Activated CD8-positive, alpha-beta memory T cell treated with anti-CD3 and anti-CD28 coated beads, Interleukin-2, amount 10 ng/mL, durations not matched to agents 7 days and 5 days (primary cell): ENCODE measurements at places on chromosomes 11 and 22.
A peak's percentile ranks its signal among the peaks of the same experiment; 100 is the strongest.

GRCh38 chr11:73358071-73358470, 18.1 kb upstream of the RELT start:
- H3K27me3 ChIP-seq = no peaks in the 10 kb centered on the region
- H3K27ac ChIP-seq = no peak overlapping the region

GRCh38 chr11:46588131-46588530, 5.7 kb downstream of the AMBRA1 start:
- H3K4me3 ChIP-seq = no peak overlapping the region
- H3K36me3 ChIP-seq = peaks cover 17% of the 10 kb centered on the region
- H3K4me1 ChIP-seq = peaks cover 30% of the 10 kb centered on the region

DNA sequence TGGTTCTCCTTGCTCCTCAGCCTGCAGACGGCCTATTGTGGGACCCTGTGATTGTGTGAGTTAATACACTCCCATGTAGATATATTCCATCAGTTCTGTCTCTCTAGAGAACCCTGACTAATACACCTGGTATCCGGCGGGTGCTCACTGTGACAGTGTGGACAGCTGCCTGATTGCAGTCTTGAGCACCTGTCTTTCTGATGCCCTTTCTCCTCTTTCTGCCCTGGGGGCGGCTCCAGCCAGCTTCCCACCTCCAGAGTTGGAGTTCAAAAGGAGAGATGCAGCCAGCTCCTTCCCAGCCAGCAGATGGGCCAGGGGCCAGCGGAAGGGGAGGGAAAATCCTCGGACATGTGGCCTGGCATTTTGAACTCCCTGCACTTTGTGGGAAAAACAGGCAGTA, 15.0 kb downstream of the SMIM38 start:
- H3K27me3 ChIP-seq = no peaks in the 10 kb centered on the region
- H3K4me3 ChIP-seq = no peak overlapping the region
- H3K27ac ChIP-seq = no peak overlapping the region
- no peaks in the 10 kb centered on the region for H3K36me3 ChIP-seq
- H3K4me1 ChIP-seq = peaks cover 15% of the 10 kb centered on the region
- no peak for DNase-seq

GRCh38 chr11:105878510-105878909, 143.5 kb downstream of the MSANTD4 start:
- no peak overlapping the region for H3K27ac ChIP-seq
- H3K4me3 ChIP-seq = no peak overlapping the region
- DNase-seq = no peak
- H3K4me1 ChIP-seq = no peaks in the 10 kb centered on the region
- H3K27me3 ChIP-seq = no peaks in the 10 kb centered on the region
- H3K36me3 ChIP-seq = no peaks in the 10 kb centered on the region

DNA sequence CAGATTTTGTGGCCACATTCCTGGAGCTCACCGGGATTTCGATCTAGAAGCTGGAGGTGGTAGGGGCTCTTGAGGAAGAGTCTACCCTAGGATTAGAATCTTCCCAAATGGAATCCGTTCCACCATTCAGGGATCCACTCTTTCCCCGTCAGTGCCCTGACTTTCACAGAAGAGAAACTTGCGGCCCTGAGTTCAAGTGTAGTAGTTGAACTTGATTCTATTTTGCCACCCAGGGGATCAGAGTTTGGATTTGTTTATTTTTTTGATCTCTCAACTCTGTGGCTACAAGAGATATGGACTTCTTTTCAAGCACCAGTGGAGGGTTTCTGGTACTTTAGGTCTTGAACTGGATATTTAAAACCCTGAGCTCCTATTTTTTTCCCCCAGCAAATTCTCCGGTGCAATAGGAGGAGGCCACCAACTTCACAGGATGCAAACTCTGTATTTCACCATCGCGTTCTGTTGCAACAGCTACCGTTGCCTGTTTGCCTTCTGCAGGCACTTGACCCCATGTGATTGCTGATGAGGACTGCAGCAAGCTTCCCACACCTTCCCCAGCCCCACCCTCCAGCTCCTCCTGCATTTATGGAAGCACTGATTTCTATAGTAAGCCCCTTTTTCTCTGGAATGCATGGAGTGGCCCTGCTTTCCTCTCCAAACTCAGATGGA, 14.8 kb upstream of the MRGPRF start:
- DNase-seq = no peak
- H3K36me3 ChIP-seq = no peaks in the 10 kb centered on the region
- no peak overlapping the region for H3K4me3 ChIP-seq
- H3K4me1 ChIP-seq = no peaks in the 10 kb centered on the region
- no peak overlapping the region for H3K27ac ChIP-seq

- DNase-seq = no peak
- H3K27me3 ChIP-seq = no peaks in the 10 kb centered on the region
- H3K36me3 ChIP-seq = peaks cover 11% of the 10 kb centered on the region
- peak overlapping the region; percentile 91 for H3K27ac ChIP-seq
- peaks cover 49% of the 10 kb centered on the region for H3K4me1 ChIP-seq
Measured at GRCh38 chr11:57713835-57714234, 1.4 kb downstream of the TMX2 start.

DNA sequence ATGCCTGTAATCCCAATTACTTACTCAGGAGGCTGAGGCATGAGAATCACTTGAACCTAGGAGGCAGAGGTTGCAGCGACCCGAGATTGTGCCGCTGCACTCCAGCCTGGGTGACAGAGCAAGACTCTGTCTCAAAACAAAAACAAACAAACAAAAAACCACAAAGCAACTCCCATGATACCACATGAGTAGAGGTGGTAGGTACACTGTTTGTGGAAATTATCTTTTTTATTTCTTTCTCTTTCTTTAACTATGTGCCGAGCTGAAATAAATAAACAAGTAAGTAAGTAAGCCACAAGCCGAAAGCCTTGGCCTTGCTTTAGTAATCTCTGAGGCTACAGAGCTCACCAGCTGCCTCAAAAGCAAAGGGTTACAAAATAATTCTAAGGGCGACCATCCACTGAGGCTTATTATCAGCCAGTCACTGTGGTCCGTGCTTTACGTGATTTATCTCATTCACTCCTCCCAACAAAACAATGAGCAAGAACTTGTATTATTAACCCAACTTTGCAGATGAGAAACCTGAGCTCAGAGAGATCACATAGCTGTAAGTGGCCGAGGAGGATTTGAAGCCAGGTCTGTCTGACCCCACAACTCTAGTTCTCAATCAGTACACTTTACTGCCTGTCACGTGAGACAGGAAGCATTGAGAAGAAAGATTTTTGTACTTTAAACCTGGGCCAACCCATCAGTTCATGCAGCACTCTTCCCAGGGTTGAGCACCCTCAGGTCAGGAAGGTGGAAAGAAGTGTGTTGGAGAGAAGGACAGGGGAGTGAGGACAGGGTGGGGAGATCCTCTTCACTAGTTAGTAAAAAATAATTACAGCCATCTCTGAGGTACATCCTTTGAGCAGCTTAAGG, 69.8 kb upstream of the MTMR2 start:
- H3K4me1 ChIP-seq = peaks cover 8% of the 10 kb centered on the region
- H3K36me3 ChIP-seq = peaks cover 8% of the 10 kb centered on the region
- DNase-seq = no peak
- no peak overlapping the region for H3K27ac ChIP-seq

DNA sequence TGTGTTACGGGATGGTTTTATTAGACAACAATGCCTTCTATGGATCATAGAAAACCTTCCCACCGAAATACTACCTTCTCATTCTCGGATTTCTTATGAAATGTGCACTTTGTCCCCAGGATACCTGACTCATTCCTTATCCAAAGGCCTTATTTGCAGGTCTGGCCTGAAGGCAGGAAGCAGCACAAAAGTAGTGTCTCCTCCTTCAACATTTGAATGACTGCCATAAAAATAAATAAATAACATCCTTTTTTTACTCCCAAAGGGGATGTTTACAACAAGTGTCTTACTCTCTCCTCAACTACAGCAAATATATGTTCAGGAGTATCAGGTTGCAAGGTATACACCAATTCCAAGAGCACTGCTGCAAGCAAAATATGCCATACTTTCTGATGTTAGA, 41.6 kb upstream of the PAK1 start:
- H3K36me3 ChIP-seq = no peaks in the 10 kb centered on the region
- no peak for DNase-seq
- peaks cover 21% of the 10 kb centered on the region for H3K27me3 ChIP-seq
- H3K4me3 ChIP-seq = no peak overlapping the region
- no peak overlapping the region for H3K27ac ChIP-seq
- no peaks in the 10 kb centered on the region for H3K4me1 ChIP-seq

- H3K4me3 ChIP-seq = no peak overlapping the region
- no peaks in the 10 kb centered on the region for H3K4me1 ChIP-seq
- DNase-seq = no peak
- no peaks in the 10 kb centered on the region for H3K36me3 ChIP-seq
Measured at GRCh38 chr11:70433966-70434812, 35.9 kb downstream of the CTTN start.

GRCh38 chr11:7577291-7578190, 63.7 kb downstream of the PPFIBP2 start:
- peaks cover 5% of the 10 kb centered on the region for H3K27me3 ChIP-seq
- H3K27ac ChIP-seq = peak overlapping the region; percentile 77
- peaks cover 42% of the 10 kb centered on the region for H3K4me1 ChIP-seq
- DNase-seq = peak; percentile 43
- no peaks in the 10 kb centered on the region for H3K36me3 ChIP-seq
- H3K4me3 ChIP-seq = peak overlapping the region; percentile 38

DNA sequence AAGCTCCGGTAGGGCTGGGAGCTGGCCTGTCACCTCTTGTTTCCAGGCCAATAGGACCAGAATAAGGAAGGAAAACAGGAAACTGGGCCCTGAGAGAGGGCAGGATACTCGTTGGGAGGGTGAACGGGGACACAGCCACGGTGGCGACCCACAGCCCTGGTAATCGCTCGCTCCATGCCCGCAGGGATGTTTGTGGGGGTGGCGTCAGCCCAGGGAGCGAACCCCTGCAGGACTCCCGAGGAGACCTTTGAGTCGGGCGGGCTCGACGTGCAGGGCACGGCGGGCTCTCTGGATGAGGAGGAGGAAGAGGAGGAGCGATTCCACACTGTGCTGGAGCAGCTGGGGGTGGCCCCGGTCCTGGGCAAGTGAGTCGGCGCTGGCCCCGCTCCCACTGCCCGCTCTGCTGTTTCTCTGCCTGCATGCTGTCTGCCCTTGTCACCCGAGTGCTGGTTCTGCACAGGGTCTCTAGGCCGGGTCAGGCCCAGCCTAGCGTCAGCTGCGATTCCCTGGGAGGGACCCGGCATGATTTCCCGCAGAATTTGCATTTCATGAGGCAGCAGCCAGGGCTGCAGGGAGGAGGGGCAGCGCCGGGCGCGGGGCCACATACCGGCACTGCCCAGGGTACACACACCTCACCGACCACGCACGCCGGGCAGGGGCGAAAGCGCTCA, 1.6 kb downstream of the CRACR2B start:
- H3K4me1 ChIP-seq = peaks cover 39% of the 10 kb centered on the region
- no peak overlapping the region for H3K4me3 ChIP-seq
- no peaks in the 10 kb centered on the region for H3K36me3 ChIP-seq
- peaks cover 42% of the 10 kb centered on the region for H3K27me3 ChIP-seq
- no peak overlapping the region for H3K27ac ChIP-seq

DNA sequence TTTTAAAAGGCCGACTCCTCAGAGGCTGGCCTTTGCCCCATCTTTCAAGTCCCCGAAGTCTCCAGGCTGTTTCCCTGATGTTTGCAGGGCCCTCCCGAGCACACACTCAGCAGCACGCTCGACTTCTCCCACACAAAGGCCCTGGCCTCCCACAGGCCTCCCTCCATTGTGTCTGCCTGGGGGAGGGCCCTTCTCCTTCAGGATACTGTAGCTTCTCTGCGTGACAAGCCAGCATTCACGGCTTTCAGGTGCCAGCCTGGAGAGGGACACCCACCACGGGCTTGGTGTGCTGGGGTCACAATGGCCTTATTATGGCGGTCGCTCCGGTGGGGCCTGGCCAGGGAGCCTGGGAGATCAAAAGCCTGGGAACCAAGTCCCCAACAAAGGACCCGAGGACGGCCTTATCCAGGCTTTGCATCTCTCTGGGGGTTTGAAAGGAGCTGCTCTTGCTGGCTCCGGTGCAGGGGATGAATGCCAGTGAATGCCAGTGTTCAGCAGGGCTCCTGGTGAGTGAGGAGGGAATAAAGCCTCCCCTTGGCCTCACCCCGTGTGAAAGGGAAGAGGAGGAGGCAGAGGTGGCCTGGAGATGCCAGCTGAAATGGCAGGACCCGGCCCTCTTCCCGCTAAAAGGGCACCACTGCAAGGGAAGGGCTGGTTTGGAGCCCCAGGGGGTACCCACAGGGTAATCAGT, 55.0 kb downstream of the TRAF6 start:
- peaks cover 25% of the 10 kb centered on the region for H3K4me1 ChIP-seq
- no peak for DNase-seq
- H3K27me3 ChIP-seq = peaks cover 4% of the 10 kb centered on the region
- no peaks in the 10 kb centered on the region for H3K36me3 ChIP-seq
- H3K4me3 ChIP-seq = no peak overlapping the region

GRCh38 chr11:61071913-61072312, 30.4 kb upstream of the CD5 start:
- H3K4me1 ChIP-seq = peaks cover 66% of the 10 kb centered on the region
- H3K27ac ChIP-seq = peak overlapping the region; percentile 90
- H3K4me3 ChIP-seq = no peak overlapping the region
- H3K36me3 ChIP-seq = peaks cover 19% of the 10 kb centered on the region

GRCh38 chr22:16838073-16838472, 12.9 kb upstream of the XKR3 start:
- H3K4me3 ChIP-seq = no peak overlapping the region
- H3K4me1 ChIP-seq = no peaks in the 10 kb centered on the region
- DNase-seq = no peak
- H3K27me3 ChIP-seq = peaks cover 2% of the 10 kb centered on the region

GRCh38 chr11:108959874-108960273, 295.0 kb downstream of the DDX10 start:
- no peaks in the 10 kb centered on the region for H3K36me3 ChIP-seq
- peaks cover 3% of the 10 kb centered on the region for H3K27me3 ChIP-seq
- DNase-seq = no peak
- peaks cover 6% of the 10 kb centered on the region for H3K4me1 ChIP-seq

DNA sequence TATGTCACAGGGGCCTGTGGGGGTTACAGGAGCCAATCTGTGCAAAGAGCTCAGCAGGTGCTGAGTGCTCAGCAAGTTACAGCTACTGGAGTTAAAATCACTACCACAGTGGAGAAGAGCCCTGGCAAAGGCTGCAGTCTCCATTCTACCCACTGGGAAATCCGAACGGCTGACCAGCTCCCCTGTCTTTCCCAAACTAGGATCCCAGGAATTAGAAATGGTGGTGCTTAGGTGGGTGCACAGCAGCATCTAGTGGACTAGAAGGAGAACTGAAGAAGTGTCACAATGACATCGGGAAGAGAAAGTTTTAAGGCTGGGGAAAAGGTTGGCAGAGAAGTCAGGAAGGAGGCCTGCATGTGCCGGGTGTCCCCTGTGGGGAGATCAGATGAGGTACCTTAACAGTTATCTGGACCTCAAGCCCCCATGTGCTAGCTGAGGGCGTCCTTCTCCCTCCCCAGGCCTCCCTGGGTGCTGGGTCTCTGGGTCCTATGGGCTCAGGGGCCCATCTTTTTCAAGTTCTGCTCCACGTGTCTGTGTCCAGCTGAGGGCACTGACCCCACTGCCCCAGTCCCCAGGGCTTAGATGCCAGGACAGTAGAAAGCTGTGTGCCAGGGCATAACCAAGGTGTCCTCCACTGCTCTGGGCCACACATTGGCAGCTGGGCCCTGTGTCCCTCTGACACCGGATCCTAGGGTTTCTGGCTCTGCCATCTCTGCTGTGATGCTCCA, 1.9 kb downstream of the PIWIL3 start:
- peaks cover 48% of the 10 kb centered on the region for H3K27me3 ChIP-seq
- H3K27ac ChIP-seq = no peak overlapping the region
- no peak for DNase-seq
